Esophagus squamous epithelium (tissue), 5 donors: ENCODE measurements at places on chromosomes 3 and 15.

DNA sequence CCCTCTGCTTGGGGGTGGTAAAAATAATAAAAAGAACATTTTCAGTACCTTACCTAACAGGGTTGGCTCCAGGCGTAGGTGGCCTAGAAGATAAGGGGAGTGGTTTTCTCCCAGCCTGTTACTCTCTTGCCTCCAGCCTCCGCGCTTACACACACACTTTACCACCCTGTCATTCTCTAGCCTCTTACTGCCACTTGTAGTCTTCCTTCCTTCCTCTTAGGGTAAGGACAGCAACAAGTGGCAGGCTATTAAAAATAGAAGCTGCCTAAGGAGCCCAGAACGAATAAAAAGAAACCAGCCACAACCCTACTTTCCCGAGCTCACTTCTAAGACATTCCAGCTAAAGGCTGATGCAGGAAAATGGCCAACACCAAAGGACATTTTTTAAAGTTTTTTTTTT, 9.6 kb upstream of the LIPH start:
- DNase-seq, result no peak

DNA sequence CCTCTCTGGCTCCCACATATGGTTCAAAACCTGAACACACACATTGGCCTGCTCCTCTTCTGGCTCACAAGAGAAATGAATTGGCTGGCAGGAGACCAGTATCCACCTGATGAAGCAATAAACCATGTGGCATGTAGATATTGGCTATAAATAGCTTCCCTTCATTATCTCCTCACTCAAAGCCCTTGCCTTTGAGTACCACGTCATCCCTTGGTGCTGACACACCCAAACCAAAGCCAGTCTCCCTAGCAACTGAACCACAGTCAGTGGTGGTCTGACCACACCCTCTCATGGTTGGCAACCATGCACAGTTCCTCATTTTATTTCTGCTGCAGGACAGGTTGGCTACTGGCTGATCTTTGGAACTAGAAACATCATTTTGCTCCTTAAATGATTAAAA, 98.8 kb downstream of the ZNF621 start:
- DNase-seq, result peak; percentile 2

- no peak for DNase-seq
Measured at GRCh38 chr3:100081986-100082692, 32.2 kb downstream of the FILIP1L start.

DNA sequence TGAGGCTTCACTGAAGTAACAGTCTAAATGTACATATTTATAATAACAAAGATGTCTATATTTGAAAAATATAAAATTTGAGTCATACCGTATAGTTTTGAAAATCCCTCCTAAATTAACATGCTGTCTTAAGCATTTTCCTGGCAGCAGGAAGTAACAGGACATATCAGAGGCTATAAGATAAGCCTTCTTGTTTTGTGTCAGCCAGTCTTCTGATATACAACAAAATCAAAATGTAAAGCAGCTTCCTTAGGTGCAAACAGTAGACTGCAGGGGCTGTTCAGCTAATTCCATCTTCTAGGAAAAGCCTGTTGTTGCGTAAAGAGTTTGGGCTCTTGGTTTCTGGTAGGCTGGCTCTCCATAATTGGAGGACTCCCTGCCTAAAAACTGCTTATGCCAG, 56.0 kb downstream of the P3H2 start:
- DNase-seq, result no peak

- no peak for DNase-seq
Measured at GRCh38 chr3:41207355-41207754, 8.1 kb downstream of the CTNNB1 start.

GRCh38 chr3:25558796-25559195, 105.9 kb downstream of the TOP2B start:
- no peak for DNase-seq

DNA sequence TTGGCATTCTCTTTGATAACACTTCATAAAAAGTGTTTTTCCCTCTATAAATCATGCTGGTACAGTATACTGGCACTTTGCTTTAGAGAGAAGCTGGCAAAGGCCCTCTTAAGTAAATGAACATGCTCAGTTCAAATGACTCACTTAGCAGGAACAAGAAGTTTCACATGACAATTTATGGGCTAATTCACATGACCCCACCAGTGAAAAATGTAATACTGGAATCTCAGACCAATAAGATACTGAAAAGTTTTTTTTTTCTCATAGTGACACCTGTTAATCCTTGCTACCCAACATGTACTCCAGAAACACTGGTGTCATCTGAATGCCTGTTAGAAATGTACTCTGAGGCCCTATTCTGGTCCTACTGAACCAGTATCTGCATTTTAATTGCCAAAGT, 13.9 kb downstream of the BTBD1 start:
- DNase-seq, result no peak

DNA sequence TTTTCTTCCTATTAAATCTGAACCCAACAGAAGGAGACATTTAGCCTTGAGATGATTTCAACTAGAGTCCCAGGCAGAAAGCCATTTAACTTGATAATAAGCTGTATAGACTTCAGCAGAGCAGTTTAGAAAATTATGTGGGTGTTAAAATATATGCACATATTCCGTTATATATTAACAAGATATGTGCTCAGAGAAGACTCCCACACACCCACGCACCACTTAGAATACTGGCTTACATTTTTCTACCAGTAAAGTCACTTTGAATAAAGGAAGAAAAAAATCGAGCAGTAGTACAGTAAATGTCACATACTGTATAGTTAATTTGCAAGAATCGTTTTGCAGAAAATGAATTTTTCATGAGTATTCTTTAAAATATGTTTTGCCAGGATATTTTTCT, 599.3 kb downstream of the FGF12 start:
- DNase-seq, result no peak

DNA sequence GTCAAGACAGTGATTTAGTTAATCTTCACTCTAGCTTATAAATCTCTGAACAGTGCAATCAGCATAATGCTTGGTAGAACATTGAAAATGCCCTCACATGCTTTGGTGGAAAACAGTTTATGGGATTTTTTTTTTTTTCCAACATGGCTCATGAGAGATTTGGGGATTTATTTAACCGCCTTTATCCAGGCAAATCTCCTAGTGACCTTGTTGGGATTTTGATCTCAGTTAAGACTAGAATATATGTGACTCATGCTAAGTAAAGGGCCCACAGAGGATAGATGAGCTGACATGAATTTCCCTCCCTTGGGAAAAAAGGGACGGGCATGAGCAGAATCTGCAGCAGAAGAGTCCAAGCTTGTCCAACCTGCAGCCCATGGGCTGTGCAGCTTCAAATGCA, 18.7 kb downstream of the LRTM1 start:
- DNase-seq, result no peak

GRCh38 chr15:30068326-30068725, 14.4 kb upstream of the GOLGA8J start:
- DNase-seq, result no peak

DNA sequence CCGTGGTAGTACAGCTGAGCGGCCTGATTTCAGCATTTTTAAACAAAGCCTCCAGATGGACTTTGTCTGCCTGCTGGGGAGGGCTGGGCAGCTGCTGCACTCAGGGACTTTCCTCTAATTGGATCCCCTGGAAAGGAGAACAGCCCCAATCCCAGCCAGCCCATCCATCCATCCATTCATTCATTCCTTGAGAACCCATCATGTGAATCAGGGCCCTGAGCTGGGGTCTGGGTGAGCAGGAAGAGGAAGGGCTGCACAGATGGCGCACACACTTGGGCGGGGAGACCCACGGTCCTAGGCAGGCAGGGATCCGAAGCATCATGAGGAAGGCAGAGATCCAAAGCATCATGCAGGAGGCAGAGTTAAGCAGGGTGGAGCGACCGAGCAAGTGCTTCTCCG, 45.7 kb downstream of the TPRA1 start:
- DNase-seq, result no peak

- DNase-seq, result no peak
Measured at GRCh38 chr3:86673991-86674390, 317.0 kb downstream of the VGLL3 start.

GRCh38 chr3:185929192-185930151, 8.3 kb downstream of the TRA2B start:
- no peak for DNase-seq

- DNase-seq, result no peak
Measured at GRCh38 chr15:68154923-68155559, 50.1 kb downstream of the CALML4 start.

GRCh38 chr3:88574146-88574545, 424.4 kb downstream of the C3orf38 start:
- DNase-seq, result no peak

DNA sequence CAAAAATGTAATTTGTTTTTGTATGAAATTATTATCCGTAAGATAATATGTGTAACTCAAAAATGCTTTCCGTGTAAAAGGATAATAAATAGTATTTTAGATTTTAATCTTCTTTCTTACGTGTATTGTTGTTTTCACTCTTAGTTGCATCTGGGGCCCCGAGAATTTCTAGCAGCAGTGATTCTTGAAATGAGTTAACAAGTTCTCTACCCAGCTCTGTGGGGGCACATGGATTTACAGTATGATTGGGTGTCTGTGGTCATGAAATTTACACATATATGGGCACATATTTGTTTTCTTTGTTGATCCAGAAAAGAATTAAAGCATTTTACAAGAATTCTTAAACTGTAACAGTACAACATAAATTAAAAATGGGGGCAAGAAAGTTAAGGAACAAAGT, 145.9 kb upstream of the LRRFIP2 start:
- DNase-seq, result no peak

DNA sequence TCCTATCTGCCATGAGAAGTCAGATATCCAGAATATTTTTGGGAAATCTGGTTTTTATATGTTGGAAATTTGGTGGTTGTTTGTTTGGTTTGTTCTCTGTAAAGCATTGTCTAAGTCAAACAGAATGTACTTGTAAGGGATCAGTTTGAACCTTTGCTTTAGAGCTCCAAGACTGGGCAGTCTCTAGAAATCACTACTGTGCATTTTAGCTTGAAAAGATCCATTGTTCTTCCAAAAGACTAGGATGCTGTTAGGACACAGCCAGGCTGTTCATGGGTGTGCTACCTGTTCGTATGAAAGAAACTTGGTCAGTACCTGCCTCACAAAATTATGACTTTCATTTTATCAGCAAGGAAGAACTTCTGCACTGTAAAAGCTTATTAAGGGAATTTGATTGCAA, 182.6 kb downstream of the WDR72 start:
- DNase-seq, result no peak

DNA sequence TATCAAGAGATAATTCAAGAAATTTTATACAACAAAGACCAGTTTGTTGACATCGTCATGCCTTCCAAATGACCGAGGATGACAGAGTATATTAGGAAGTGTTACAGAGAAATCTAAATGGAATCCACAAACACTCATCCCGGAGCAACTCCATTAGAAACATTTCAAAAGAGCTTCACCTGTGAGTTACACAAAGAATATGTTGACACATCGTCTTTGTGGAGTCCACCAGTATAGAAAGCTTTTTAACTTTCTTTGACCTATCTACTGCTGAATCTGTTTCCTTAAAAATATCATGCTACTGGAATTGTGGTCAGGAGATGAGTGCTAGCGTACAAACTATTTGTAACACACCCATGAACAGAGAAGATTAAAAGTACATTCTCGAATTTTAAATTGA, 130.4 kb downstream of the SUCLG2 start:
- no peak for DNase-seq

DNA sequence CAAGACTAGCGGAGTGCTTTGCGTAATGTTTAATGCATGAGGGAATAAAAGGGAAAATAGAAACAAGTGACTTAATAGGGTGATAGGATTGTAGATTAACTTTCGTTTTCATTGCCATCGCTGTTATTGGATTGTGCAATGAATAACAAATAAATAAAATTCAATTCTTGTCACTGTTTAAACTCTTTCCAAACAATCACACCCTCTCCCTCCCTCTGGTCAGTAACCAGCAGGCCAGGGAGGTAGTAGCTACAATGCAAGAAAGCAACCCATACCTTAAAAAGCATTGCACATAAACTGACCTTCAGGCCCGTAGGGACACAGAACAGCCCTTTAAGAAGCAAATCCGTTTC, 705 bp upstream of the TFRC start:
- no peak for DNase-seq

DNA sequence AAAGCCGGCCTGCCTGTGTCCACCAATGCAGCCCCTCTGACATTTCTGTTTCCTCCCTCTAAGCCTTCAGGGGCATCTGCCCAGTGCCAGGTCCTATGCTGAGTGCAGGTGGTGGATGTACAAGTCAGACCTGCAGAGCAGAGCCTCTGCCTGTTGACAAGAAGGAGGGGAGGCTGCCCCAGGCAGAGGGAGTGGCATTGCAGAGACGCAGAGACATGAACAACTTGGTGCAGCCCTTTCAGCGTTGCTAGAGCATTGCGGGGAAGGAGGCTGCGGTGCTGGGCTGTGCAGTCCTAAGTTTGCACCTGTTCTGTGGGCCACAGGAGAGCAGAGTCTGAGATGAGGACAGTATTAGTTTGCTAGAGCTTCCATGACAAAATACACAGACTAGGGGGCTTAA, 65.2 kb downstream of the LSM3 start:
- DNase-seq, result no peak

DNA sequence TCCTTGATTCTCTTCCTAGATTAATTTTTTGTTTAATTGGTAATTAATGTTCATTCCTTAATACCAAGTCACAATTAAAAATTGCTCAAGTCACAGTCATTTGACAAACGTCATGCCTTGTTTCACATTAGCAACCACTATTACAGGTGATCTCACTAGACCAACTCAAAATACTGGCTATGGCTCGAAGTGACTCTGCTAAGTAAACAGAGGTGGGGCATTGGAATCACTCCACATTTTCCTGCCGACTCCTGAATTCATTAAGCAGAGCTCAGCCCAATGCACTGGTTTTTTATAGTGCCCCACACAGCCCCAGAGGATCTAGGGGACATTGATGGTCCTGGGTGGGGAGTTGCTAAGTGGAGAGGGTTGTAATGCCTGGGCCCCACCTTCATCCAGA, 201.2 kb upstream of the NSMCE3 start:
- DNase-seq, result no peak

DNA sequence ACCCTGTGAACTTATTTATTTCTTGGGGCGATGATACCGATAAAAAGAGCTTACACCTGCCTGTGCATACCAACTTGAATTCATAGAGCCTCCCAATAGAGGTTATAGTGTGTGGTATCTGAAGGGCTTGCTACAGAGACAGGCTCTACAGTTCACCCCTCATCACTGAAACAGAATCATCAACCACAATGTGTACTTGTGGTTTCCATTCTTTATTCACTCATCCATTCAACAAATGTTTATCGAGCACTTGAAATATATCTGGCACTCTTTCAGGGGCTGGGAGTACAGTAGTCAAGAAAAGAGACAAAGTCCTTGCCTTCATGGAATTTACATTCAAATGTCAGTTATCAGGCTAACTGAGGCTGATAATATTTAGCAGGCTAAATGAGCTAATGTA, 134.4 kb upstream of the SKOR1 start:
- no peak for DNase-seq
